ENCODE measurements at places on chromosomes 12 and 14.

DNA sequence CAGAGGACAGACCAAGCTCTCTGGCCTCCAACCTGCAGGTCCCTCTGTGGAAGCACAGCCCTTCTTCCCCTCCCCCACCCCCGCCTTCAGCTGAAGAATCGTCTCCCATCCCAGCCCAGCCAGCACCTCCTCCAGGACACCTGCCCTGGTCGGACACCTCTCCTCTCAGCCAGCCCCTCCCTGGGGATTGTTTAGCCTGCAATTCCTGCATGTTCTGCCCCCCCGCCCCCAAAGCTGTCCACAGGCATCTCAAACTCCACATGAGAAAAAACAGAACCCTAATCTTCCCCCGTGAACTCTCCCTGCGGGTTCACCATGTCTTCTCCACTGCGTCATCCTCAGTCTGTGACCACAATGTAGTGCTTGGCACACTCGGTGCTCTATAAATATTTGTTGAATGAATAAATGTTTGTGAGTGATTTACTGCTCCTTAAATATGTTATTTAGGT, 24.1 kb downstream of the PRIMA1 start:
- peak; percentile 55 for DNase-seq

DNA sequence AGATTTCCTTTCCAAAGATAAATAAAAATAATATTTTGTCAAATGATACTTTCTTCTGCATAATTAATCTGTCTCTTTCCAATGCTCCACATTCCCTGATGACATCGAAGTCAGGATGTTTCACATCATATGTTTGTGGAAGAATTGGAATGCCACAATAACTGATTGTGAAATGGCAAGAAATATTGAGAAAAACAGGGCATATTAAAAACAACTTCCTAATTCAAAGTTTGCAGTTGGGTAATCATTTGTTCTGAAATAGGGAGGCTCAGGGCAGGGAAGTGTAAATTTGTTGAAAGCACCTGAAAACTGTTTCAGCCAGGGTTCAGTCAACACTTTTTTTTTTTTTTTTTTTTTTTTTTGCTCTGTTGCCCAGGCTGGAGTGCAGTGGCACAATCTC, 50.7 kb downstream of the BCAT1 start:
- no peak for DNase-seq

- DNase-seq: no peak
Observed at GRCh38 chr14:54350203-54350602, 46.6 kb upstream of the CDKN3 start.

- no peak for DNase-seq
Observed at GRCh38 chr12:5581019-5581418, 149.1 kb downstream of the NTF3 start.

DNA sequence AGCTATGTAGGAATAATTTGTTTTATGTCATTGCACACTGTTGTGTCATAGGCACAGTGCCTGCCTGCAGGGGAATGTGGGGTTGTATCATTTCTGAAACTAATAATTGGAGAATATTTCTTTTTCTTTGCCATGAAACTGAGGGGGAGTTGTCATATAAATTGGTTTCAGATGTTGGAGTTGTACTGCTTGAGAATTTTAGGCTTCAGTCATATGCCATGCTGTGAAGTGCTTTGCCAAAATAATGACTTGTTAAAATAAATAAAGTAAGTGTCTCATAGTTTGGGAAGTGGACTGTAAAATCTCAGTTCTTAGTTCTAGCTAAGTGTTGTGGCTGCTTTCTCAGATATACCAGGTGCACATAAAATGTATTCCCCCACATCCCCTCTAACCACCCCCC, 116.8 kb downstream of the DAAM1 start:
- no peak for DNase-seq

GRCh38 chr14:74898694-74899093, 17.0 kb downstream of the DLST start:
- no peak for DNase-seq

DNA sequence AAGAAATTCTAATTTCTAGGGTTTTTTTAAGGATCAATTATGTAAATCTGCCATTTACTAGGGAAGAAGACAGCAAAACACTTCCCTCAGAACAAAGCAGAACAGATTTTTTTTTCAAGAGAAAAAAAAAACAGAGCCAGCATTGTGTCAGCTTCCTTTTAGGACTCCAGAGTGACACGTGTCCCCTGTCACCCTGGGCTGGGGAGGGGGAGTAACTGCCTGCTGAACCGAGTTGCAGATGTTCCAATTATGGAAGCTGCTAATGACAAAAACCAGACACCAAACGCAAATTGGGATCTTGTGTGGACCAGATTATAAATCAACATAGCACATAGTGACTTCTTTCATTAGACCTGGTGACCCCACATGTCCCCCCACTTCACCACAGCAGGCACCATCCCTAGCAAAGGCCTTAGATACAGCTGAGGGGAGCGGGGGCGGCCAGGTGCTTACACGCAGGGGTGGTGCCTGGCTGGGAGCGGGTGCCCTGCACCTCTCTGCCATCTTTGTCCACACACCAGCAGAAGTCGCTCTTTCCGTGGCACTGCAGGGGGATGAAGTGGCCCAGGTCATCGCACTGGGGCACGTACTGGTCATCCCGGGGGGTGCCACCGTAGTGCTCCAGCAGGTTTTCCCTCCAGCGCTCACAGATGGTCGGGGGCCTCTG, 25.4 kb downstream of the RTRAF start:
- peak; percentile 62 for DNase-seq

DNA sequence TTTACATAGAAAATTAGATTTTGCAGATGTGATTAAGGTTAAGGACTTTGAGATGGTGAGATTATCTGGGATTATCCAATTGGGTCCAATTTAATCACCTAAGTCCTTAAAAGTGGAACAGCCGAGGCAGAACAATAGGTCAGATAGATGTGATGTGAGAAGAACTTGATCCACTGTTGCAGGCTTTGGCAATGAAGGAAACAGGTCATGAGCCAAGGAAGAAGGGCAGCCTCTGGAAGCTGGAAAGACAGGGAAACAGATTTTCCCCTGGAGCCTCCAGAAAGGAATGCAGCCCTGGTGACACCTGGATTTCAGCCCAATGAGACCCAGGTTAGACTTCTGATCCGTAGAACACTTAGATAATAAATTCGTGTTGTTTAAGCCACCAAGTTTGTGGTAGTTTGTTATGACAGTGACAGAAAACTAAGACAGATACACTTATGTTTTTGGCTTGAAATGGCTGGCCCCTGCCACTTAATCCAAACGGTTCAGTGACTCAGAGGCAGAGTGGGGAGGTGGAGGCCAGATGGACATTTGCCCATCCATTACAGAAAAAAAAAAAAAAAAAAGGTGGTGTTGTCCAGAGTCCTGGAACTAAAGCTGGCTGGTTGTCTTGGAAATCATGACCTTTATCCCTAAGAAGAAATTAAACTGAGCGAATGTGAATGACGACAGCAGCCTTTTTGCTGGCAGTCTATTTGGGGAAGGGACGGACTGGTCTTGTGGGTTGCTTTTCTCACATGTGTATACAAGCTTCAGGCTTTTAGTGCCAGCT, 181.9 kb upstream of the NRXN3 start:
- no peak for DNase-seq

Data from SK-N-SH (cell line).